ENCODE measurements at places on chromosomes 2 and 18. TPM values are rescaled to one million over a fixed set of nuclear protein-coding genes. Genes with fewer than 3 reads are reported as not detected.

DNA sequence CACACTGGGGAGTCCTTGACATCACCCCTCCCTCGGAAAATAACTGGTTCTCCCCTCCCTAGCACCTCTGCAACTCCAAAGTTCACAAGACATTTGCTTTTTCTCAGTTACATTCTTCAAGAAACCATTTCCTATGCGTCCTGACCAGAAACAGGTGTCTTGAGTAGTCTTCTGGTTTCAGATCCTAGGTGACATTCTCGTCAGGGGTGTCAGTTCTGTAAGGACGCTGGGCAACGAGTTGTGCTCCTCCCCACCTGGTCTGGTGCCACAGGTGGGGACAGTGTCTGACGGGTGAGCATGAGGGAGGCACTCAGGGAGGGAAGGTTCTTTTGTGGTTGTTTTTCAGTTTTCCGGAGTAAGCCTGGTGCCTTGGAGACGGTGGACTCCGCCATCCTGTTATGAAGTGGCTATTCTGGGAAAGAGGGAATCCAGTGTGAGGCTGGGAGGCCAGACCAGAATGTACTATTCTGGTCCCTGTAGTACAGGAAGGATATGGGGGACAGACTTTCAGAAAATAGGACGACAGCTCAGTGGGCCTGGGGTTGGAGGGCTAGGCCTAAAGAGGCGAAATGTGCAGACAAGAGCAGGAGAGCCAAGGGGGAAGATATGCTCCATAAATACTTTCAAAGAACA is 50.6 kb downstream of the EPAS1 start:
- no peak overlapping the region for H3K27ac ChIP-seq
- H3K36me3 ChIP-seq: peaks cover 11% of the 10 kb centered on the region
- no peak for DNase-seq
- no peak overlapping the region for H3K4me3 ChIP-seq
- peaks cover 11% of the 10 kb centered on the region for H3K27me3 ChIP-seq

GRCh38 chr2:236585966-236586365 is 16.3 kb downstream of the ACKR3 start:
- H3K4me3 ChIP-seq: no peak overlapping the region
- H3K36me3 ChIP-seq: no peaks in the 10 kb centered on the region
- H3K27ac ChIP-seq: no peak overlapping the region
- DNase-seq: no peak
- H3K27me3 ChIP-seq: peaks cover 4% of the 10 kb centered on the region
- H3K4me1 ChIP-seq: no peaks in the 10 kb centered on the region

DNA sequence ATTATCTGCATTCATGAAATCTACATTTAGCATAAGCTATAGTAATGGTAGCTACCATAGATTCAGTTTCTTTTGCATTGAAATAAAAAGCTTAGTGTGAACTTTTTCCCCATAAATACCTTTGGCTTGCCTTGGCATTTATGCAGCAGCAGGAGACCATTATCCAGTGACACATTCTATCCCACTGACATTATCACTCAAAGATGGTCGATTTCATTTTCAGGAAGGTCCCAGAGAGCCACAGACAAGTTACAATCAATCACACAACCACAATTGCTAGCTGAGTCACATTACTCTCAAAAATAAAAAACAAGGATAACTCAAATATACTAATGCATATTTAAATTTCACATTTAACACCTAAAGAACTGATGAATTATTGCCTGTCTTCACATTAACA is 512.7 kb upstream of the CDH2 start:
- no peak overlapping the region for H3K4me3 ChIP-seq
- DNase-seq: no peak
- no peaks in the 10 kb centered on the region for H3K36me3 ChIP-seq
- H3K27ac ChIP-seq: no peak overlapping the region
- H3K4me1 ChIP-seq: no peaks in the 10 kb centered on the region

GRCh38 chr2:78546843-78547242 is 478.7 kb upstream of the REG3G start:
- no peak for DNase-seq
- no peaks in the 10 kb centered on the region for H3K27me3 ChIP-seq
- no peaks in the 10 kb centered on the region for H3K36me3 ChIP-seq
- H3K4me1 ChIP-seq: no peaks in the 10 kb centered on the region
- H3K4me3 ChIP-seq: no peak overlapping the region

DNA sequence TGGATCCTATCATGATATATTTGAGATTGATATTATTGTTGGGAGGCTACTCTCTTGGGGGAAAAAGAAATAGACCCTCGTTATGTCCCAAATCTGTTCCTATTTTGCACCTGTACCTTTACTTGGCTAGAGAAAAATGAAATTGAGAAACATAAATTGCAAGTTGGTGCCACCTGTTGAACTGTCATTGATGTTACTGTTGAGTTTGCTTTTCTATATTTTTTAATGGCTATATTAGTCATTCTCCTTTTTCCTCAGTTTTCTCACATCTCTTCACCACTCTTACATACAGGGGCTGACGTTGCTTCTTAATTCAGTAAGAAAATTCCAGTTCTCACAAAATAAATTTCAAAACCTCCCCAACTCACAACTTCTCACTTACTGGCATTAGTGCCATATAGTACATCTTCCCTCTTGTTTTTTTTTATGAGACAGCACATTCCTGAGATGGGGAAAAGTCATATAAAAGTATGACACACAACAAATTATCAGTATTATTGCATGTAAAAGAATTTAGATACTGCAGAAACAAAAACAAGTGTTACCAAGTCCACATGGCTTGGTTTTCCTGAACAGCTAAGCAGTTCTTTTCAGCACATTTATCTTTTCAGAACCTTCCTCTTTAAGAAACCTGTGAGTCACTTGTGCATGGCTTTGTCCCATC is 348.3 kb upstream of the DSEL start:
- no peaks in the 10 kb centered on the region for H3K4me1 ChIP-seq
- no peak overlapping the region for H3K4me3 ChIP-seq
- no peaks in the 10 kb centered on the region for H3K27me3 ChIP-seq
- H3K27ac ChIP-seq: no peak overlapping the region
- DNase-seq: no peak

DNA sequence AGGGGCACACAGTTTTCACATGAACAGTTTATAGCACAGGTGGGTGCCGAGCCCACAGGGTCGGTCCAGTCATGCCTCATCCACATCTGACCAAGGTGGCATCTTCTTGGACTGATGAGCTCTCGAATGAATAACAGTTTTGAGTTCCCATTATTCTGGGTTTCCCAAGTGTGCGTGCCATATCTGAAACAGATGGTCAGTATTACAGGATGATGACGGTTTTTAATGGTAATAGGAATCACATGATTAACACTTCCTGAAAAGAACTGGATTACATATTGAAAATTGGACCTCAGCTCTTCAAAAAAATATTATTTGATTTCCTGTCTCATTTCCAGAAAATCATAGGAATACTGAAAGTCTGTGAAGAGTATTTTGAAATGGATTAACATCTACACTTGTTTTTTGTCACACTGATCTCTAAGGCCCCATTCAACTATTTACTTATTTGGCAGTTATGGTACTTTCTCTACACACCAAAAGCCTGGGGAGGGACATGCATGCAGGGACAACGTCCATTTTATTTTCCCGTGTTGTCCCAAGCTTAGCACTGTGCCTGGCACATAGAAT is 22.2 kb upstream of the NAB1 start:
- no peak for DNase-seq
- no peak overlapping the region for H3K4me3 ChIP-seq
- peaks cover 18% of the 10 kb centered on the region for H3K4me1 ChIP-seq
- peaks cover 12% of the 10 kb centered on the region for H3K27me3 ChIP-seq
- H3K36me3 ChIP-seq: peaks cover 2% of the 10 kb centered on the region

GRCh38 chr18:74013955-74014354 is 133.7 kb downstream of the FBXO15 start:
- no peaks in the 10 kb centered on the region for H3K27me3 ChIP-seq
- H3K36me3 ChIP-seq: peaks cover 2% of the 10 kb centered on the region
- no peak overlapping the region for H3K4me3 ChIP-seq
- H3K4me1 ChIP-seq: no peaks in the 10 kb centered on the region

GRCh38 chr2:36354811-36355150 is 797 bp upstream of the CRIM1 start:
- H3K4me1 ChIP-seq: peaks cover 44% of the 10 kb centered on the region
- peak overlapping the region; percentile 80 for H3K4me3 ChIP-seq
- H3K36me3 ChIP-seq: no peaks in the 10 kb centered on the region
- H3K27ac ChIP-seq: peak overlapping the region; percentile 57
- DNase-seq: no peak
- H3K27me3 ChIP-seq: peaks cover 54% of the 10 kb centered on the region

DNA sequence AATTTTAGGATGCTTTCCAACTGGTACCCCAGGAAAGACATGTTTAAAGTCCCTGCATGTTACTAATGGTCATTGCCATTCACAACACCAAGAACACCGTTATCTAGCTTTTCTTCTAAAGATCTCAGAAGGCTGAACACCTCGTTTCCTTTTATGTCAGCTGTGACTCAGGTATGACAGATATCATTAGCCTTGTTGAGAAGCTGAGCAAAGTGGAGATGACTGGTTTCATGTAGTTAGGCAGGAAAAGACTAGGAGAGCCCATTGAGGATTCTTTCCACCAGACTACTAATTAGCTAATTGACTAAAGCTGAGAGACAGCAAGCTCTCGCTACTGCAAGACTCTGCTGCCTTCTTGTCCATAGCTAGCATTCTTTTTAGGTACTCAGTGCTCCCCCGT is 32.0 kb upstream of the ARL5A start:
- H3K27ac ChIP-seq: no peak overlapping the region
- H3K4me1 ChIP-seq: no peaks in the 10 kb centered on the region
- H3K36me3 ChIP-seq: no peaks in the 10 kb centered on the region
- DNase-seq: no peak
- H3K27me3 ChIP-seq: peaks cover 3% of the 10 kb centered on the region

- H3K27ac ChIP-seq: no peak overlapping the region
- no peak overlapping the region for H3K4me3 ChIP-seq
- H3K36me3 ChIP-seq: peaks cover 9% of the 10 kb centered on the region
- H3K27me3 ChIP-seq: no peaks in the 10 kb centered on the region
These were observed 13.9 kb upstream of the HTR2B start for GRCh38 chr2:231138699-231139098.

Gene HMSD
- total RNA-seq: 19.7 TPM

Gene CPS1
- 0.18 TPM for total RNA-seq

Gene CIAO1
- 115 TPM for total RNA-seq

Gene TSHZ1
- 13.5 TPM for total RNA-seq

Gene MATN3
- total RNA-seq: not detected

Gene DSC3
- total RNA-seq: not detected

Data from activated T-helper 1 cell treated with anti-CD3 and anti-CD28 coated beads, Interleukin-12 subunit alpha, Interleukin-12 subunit beta, Interleukin-2, Interleukin-4 antibody, amounts not matched to agents 30 ng/mL and 10 ng/mL and 1 ng/mL, durations not matched to agents 14 hours and 24 hours and 36 hours (primary cell).